ENCODE measurements at places on chromosomes 4 and X.

- DNase-seq = no peak
These were observed 5.7 kb downstream of the TCEAL3 start for GRCh38 chrX:103613362-103613890.

DNA sequence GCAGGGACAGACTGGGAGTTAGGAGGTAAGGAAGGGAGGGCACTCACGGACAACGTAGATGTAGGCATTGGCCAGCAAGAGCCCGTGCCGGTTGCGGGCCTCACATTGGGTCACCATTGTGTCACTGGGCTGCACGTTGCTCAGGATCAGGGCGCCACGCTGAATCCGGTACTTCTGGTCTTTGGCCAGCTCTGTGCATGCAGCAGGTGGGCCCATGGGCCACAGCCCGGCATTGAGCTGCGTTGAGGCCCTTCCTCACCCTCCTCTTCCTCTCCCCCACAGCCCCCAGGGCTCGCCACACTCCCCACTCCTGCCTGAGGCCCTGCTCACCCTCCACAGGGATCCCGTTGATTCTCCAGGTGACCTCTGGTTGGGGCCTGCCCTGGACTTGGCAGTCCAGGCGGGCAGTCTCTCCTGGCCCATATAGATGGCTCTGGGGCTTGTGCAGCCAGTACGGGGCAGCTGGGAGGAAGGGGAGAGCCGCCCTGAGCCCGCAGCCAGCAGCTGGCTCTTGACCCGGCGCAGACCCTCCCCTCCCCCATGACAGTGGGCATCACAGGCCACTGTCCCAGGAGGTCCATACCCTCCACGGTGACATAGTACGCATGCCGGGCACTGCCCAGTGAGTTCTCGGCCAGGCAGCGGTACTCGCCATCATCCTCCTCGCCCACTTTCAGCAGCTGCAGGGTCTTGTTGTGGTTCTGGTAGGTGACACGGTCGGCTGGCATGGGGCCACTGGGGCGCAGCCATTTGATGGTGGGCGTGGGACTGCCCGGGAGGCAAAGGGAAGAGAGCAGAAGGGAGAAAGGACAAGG, 16.3 kb downstream of the L1CAM start:
- DNase-seq = no peak

GRCh38 chr4:10747186-10747585, 62.6 kb upstream of the CLNK start:
- no peak for DNase-seq

- no peak for DNase-seq
These were observed 25.5 kb upstream of the TMSB4X start for GRCh38 chrX:12949205-12949926.

- DNase-seq = no peak
These were observed 97.9 kb downstream of the NEUROG2 start for GRCh38 chr4:112418092-112418491.

GRCh38 chrX:38149016-38149415, 71.7 kb downstream of the SRPX start:
- DNase-seq = no peak

GRCh38 chr4:124948976-124949597, 236.6 kb upstream of the ANKRD50 start:
- DNase-seq = no peak

DNA sequence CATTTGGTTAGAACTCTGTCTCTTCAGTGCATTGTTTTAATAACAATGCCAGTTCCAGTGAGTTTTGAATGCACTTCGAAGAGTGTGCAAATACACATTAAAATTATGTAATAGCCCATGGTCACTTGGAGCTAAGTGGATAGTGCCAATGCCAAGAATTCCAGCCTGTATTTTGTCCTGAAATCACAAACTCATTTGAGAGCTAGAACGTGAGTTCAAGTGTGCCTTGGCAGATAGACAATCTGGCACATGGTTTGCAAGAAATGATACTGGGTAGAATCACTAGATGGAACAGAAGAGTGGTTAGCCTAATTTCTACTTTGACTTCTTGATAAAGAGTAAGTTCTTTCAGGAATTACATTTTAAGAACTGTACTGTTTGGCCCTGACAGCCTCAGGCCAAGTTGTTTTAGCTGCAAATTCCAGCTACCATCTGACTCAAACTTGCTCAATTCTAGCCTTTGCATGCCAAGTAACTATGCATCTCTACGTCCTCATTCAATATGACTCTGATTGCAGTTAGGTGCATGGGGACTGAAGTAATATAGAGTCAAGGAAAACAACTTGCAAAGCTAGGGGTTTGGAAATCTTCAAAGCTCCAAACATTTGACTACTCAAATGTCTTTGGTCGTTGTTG, 131.9 kb upstream of the SMIM31 start:
- no peak for DNase-seq

- DNase-seq = no peak
These were observed 20.8 kb downstream of the PPP3CA start for GRCh38 chr4:101326576-101326975.

GRCh38 chr4:52693492-52693891, 34.4 kb upstream of the USP46 start:
- no peak for DNase-seq

DNA sequence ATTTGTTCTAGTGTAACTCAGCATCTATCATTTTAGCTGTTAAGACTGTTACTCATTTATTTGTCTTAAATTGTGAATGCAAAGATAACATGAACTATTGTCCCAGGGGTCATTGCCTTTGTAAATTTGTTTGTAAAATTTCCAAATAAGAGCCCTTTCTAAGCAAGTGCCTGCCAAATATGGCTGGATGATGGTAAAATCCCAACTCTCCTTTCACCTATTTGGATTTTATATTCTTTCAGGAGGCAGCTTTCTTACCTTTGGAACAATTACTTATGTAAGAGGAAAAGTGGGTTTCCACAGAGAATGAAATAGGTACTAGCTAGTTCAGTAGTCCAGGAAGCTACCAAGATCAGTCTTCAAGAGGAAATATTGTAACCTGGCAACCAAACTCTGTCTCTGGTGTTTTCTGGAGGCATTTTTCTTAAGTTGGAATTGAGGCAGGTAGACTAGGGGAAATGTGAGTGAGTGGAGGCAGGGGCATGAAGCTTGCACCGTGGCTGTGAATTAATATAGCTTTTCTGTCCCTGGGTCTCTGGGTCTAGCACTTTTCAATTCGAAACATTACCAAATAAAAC, 363.0 kb upstream of the ZCCHC13 start:
- no peak for DNase-seq

DNA sequence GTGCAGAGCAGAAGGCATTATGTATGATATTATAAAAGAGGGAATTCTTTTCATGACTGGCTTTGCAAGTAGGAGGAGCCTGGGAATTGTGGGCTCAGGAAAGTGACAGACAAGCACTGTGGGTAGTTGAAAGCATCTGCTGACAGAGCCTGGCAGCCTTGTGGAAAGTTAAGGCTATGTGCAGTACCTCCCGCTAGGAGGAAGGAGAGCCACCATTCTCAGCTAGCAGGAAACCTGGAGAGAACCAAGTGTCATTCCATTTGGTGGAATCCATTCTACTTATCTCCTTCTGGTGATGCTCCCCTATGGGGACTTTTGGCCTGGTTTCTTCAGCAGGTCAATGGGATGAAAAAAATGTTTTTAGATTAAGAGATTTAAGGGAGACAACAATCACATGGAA, 81.8 kb downstream of the ASB9 start:
- DNase-seq = no peak

- DNase-seq = no peak
These were observed 4.2 kb upstream of the TMEM154 start for GRCh38 chr4:152684007-152684406.

- DNase-seq = no peak
These were observed 232.1 kb downstream of the CPE start for GRCh38 chr4:165610679-165611437.

DNA sequence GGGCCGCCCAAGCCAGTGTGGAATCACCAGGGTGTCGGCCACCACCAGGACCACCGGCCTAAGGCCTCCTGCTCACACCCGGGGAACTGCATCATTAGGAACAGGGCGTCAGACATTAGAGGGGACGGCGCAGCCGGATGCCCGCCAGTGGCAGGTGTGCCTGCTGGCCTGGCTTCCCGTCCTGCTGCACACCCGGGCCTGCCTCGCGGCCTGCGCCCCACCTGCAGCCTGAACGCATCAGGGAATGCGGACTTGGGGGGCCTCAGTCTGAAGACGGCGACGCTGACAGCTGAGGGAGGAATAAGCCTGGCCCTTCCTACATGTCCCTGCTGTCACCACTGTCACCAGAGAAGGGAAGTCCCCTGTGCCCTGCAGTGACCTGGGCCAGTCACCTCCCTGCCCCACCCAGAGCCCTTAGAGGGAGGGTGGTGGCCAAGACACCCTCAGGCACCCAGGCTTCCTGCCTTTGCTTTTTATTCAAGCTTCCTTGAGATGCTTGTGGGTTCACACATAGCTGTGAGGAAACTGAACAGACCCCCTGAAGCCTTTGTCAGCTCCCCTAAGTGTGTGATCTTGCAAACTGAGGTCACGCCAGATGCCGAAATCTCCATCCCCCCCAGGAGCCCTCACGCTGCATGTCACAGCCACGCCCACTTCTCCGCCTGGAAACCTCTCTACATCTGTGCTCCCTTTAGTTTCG, 3.2 kb downstream of the DGKQ start:
- DNase-seq = no peak

- DNase-seq = no peak
These were observed 85.6 kb upstream of the EGFL6 start for GRCh38 chrX:13483773-13484172.

DNA sequence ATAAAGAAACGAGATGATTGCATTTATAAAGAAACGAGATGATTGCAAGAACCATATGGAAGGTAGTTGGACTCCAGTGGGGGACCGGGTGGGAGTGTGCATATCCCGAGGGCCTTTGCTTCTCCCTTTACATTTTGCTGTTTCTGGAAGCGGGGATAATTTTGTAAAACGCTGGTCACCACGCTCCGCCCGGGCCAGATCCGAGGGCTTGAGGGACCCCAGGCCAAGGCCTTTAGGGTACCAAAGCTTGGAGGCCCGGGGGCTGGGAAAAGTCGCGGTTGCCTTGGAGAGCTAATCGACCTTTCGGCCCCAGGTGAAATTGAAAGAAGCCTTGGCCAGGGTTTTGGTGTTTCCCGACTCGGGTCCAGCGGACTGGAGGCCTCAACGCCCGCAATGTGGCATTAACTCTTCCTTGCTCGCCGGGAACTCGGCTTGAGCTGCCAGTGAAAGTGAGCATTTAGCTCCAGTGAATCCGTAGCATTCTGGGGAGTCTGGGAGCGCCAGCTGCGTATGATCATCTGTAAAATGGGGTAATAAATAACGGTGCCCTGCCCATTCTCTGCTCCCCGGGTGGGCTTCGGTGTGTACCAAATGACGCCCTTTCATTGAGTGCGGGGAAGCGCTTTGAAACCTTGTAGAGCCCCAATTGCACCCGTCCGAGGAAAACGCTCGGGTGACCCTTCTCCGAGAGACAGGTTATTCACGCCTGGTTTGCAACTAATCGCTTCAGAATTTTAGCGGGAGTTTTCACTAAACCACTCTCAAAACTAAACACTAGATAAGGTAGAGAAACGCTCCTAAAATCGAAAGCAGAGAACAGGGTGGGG, 4.5 kb downstream of the NKX3-2 start:
- DNase-seq = no peak

DNA sequence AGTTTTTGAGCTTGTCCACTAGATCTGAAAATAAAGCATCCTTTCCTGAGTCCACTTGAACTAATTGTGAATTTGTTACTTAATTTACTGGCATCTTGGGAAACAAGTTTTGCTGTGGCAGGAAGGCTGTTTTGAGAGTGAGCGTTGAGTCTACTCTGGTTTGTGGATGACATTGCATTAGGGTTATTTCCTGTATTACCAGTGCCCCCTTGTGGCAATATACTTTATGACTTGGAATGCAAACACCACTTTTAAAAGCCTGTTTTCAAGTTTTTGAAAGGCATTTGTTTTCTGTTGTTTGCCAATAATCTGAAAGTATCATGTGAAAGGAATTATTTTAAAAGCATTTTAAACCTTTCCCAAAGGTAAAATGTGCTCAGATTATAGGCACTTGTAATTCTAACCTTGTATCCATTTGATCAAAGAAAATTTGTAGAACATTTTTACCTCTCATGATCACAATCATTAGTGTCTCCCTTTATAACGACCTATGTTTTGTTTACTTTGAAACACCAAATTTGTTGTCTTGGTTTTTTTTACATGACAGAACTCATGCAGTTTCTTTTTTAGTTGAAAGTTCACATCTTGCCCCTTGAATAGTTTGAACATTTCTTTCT, 18.0 kb upstream of the CYP2U1 start:
- no peak for DNase-seq

DNA sequence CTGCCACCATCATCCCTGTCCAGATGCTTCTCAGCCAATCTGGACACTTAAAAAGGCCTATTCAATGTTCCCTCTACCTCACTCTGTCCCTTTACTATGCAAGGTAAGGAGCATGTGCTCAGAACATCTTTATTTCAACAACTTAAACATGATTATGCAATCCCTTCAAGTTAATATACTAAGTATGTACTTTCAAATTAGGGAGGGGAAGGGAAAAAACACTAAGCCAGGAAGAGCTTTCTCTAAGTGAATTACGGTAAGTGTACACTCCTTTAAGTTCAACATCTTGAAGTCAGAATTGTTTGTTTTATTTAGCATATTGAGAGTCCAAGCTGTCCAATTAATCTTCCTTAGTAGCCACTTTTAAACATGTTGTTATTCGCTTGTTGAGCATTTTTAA, 14.1 kb downstream of the SLC10A7 start:
- no peak for DNase-seq

GRCh38 chr4:64893205-64893604, 484.0 kb upstream of the TECRL start:
- no peak for DNase-seq

- no peak for DNase-seq
These were observed 49.6 kb downstream of the KLF8 start for GRCh38 chrX:56281789-56282188.
